ENCODE measurements at places on chromosomes 6 and 20. TPM values are rescaled to one million over a fixed set of nuclear protein-coding genes. Genes with fewer than 3 reads are reported as not detected.

- no peak for DNase-seq
These were observed 270.3 kb upstream of the ECI2 start for GRCh38 chr6:4405621-4406212.

DNA sequence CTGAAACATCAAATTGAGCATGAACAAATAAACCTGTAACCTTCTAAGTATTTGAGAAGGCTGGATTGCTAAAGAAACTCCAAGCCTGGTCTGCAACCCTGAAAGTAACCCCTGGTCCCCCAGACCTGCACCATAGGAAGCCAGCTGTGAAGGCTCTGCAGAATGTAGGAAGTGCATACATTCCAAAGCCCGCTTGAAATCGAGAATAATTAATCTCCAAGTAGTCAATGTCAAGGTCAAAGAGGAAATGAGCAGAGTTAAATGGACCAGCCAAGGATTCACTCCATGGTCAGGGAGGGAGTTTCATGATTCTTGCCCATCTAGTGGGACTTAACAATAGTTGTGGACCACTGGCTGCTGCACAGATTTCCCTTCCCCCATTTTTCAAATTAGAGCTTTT, 107.6 kb upstream of the RNF24 start:
- no peak for DNase-seq

DNA sequence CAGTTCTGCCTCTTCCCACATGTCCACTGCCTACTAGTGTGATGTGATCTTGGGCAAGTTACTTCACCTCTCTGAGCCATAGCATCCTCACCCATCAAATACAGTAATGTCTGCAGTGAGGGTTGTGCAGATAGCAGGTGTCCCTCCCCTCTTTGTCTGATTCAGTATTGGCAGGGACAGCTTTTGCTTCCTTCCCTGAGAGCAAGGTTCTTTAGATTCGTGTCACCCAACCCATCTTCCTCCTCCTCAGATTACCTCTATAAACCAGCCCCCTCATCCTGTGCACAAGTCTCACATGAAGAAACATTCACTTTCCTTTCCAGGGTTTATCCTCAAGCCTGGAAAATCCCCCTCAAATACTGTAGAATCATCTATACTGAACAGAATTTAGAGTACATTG, 15.4 kb downstream of the ACTR5 start:
- no peak for DNase-seq

GRCh38 chr6:136740050-136740974, 52.0 kb downstream of the MAP3K5 start:
- no peak for DNase-seq

GRCh38 chr6:16409531-16410441, 171.4 kb downstream of the GMPR start:
- peak; percentile 67 for DNase-seq

- no peak for DNase-seq
These were observed 436.1 kb downstream of the BTBD3 start for GRCh38 chr20:12353842-12354241.

DNA sequence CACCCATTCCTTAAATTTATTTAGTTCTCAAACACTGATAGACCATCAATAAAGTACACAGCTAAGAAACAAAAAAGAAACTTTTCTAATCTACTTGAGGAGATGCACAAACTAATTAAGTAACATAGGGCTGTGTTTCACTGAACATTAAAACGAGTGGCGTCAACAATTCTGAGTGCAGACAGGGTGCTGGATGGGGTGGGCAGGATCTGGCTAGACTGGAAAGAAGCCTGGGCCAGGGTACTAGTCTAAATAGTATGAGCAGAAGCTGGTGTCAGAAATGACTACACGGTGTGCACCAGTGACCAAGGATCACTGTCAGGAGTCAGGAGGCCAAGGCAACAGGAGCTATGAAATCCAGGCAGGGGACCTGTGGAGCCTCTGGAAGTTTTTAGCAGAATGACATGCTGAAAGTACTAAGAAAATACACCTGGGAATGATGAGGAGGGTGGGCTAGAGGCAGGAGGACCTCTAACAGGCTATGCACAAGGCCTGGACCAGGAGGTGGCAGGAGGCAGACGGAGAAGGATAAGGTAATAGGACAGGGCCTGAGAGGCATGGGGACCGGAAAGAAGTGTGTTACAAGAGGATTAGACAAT, 13.3 kb downstream of the ZBTB24 start:
- DNase-seq = no peak

DNA sequence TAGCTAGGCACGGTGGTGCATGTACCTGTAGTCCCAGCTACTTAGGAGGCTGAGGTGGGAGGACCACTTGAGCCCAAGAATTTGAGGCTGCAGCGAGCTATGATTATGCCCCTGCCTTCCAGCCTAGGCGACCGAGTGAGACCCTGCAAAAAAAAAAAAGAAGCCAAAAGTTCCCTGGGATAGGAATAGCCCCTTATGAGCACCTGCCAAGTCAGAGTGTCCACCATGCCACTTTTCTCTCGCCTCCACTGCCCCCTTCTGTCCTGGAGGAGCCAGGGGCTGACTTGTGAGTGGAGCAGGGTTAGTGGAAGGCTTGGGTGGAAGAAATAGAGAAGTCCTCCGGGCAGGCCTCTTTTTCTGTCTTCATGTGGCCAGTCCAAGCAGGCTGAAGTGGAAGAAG, 12.1 kb upstream of the DDX27 start:
- DNase-seq = no peak

DNA sequence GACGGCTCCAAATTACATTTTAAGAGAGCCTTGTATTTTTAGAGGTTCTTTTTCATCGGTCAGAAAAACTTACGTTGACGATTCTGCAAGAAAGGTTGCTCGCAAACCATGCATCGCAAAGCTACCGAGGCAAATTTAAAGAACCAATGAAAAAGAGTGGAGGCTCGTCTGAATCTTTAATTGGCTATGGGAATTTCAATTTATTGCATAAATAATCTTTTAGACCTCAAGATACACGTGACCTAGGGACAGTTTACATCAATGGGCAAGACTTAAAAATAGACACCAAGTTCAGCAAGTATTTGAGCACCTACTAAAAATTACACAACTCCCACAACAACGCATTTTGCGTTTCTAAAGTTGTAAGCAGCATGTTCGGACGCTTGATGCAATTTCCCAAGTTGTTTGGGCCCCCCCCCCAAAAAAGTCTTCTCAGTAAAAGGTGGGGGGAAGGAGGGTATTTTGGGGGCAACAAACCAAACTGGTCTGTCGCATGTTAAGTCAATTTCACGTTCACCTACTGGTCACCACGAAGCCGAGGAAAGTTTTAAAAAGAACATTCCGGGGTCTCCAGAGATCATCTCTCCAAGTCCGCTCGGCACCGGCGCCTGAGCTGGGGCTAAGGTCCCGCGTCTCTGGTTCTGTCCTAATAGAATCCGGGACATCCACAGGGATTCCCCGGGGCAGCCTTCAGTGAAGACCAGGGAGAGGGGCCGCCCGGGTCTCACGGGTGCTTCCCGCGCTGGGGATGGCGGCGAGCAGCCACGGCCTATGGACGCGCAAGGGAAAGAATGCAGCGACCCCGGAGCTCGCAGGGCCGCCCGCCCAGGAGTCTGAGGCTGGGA, 851 bp downstream of the SNX5 start:
- DNase-seq = peak; percentile 57

- DNase-seq = peak; percentile 92
These were observed 44.1 kb upstream of the ID1 start for GRCh38 chr20:31560746-31561598.

GRCh38 chr6:133995296-133995695, 42.3 kb downstream of the TBPL1 start:
- DNase-seq = no peak

- DNase-seq = no peak
These were observed 4.3 kb downstream of the CLVS2 start for GRCh38 chr6:123000244-123000770.

DNA sequence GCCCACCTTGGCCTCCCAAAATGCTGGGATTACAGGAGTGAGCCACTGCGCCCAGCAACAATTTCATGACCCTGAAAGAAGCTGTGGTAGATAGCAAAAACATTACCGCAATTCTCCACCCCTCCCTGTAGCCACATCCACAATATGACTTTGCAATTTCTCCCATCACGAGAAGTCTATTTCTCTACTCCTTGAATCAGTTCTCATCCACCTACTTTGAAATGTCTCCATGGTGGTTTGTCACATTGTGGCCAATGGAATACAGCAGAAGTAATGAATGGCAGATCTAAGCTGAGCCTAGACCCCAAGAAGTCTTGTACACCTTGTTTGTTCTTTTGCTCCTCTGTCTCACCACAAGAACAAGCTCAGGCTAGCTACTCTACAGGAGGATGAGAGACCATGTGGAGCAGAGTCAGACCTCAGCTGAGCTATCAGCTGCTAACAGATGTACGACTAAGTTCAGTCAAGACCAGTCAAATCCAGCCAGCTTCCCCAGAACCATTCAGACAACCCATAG, 6.3 kb downstream of the OXT start:
- no peak for DNase-seq

GRCh38 chr6:17200395-17200794, 80.8 kb upstream of the RBM24 start:
- DNase-seq = no peak

- DNase-seq = no peak
These were observed 18.6 kb upstream of the MYT1 start for GRCh38 chr20:64145458-64146300.

DNA sequence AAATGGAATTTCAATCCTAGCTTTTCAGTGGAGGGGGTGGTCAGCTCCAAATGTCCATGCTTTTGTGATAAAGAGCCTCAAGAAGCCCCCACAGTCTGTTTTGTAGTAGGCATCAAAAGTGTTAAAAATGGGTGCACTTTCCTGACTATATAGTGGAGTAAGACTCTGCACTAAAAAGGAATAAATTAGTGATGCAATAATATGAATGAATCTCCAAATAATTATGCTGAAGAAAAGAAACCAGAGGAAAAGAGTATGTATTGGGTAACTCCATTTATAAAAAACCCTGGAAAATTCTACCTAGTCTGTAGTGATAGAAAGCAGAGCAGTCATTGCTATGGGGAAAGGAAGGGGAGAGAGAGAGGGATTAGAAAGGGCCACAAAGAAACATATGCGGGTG, 310.4 kb upstream of the SUPT3H start:
- DNase-seq = no peak

- no peak for DNase-seq
These were observed 10.3 kb upstream of the VAPB start for GRCh38 chr20:58378704-58379103.

DNA sequence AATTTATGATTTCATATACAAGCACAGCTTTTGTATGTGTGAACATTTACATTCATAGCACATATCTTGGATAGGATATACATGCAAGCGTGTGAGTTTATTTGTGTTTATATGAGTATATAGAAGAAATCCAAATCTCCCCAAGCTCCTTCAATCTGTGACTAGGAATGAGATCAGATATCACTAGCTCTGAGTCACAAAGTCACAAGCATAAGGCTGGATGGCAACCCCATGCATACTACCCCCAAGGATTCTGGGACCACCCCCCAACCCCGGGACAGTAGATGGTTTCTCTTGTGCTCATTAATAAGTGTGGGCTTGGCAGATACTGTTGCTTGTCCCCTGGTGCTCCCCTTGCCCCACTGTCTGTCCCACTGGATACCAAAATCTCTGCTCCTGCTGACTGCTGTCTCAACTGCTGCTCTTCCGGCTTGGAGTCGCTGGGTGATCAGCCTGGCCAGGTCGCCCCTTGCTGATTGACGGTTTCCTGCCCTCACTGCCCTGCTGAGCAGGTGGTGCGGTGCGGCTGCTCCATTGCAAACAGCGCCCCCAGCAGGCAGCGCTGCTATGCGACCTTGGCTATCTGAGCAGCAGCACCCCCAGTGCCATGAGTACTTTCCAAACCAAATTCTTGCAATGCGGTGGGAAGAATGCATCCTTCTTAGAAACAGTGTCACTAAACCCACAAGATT, 279.4 kb downstream of the CD83 start:
- no peak for DNase-seq

- DNase-seq = no peak
These were observed 101.6 kb downstream of the DLL1 start for GRCh38 chr6:170189236-170189635.

DNA sequence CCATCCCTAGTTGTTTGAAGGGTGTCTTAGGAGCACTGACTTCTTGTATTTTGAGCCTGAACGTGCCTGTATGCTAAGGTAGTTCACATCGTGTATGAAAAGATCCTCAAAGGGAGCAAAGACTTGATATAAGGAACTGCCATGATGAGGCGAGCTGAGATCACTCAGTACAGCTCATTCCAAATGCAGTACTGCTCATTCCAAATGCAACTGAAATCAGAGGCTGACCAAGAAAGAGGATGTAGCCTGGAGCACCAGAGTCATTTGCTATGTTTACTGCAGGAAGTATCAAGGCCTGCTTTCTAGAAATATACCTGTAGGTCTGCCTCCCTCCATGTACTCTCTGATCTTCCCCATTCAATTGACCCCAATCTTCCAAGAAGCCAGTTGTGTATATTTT, 832.2 kb downstream of the EYS start:
- no peak for DNase-seq

DNA sequence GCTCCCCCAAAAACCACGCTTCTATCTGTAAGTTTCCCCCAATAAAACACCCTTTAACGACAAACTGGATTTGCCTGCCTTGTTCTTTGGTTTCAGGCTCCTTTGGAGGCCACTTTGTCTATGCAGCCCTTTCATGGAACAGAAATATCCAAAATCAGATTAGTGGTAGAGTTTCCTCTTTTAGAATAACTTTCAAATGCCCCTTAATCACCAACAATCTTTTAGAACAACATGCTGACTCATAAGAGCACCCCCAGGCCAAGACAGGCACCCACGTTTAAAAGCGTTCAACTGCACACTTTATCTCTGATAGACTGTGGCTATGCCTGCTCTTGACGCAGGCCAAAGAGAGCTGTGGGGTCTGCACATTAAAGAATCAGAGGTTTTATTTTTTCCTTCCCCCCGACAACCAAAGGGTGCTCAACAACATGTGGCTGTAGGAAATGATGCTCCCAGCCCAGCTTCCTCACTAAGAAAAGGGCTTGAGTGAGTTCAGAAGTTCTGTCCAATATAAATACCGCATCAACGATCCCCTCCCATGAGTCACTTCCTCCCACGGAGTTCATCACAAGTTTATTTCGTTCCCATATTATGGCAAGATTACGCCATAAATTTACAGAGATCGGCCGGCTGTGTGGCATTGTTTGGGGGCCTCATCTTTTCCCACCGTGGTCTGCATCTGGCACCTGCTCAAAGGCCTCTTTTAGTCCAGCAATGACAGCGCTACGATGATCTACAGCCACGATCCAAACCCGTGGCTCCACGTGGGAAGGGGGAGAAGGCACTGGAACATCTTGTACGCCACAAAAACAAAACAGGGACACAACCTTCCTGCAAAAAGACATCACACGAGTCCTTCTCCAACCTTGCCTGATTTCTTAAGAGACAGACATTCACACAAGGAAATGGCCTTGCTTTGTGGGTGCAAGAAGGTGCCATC, 88.8 kb upstream of the NFATC2 start:
- peak; percentile 100 for DNase-seq

- peak; percentile 64 for DNase-seq
These were observed 675 bp upstream of the TRERF1 start for GRCh38 chr6:42452171-42453030.

- DNase-seq = no peak
These were observed 220.9 kb downstream of the KIF16B start for GRCh38 chr20:16352321-16352720.

GRCh38 chr6:82779041-82779440, 286.6 kb downstream of the UBE3D start:
- DNase-seq = no peak

The IL17A gene
- not detected for polyA plus RNA-seq

The TMEM217 gene
- 15.8 TPM for polyA plus RNA-seq

The PHACTR1 gene
- polyA plus RNA-seq = 2.4 TPM

The TCP11 gene
- polyA plus RNA-seq = 0.18 TPM

The PIGT gene
- polyA plus RNA-seq = 143 TPM

The LPIN3 gene
- polyA plus RNA-seq = 2.5 TPM

The SOBP gene
- polyA plus RNA-seq = 0.30 TPM

The DPPA5 gene
- not detected for polyA plus RNA-seq

The CST2 gene
- polyA plus RNA-seq = not detected

The SYCP2L gene
- polyA plus RNA-seq = not detected

The ENTPD6 gene
- polyA plus RNA-seq = 86.3 TPM

The MDFI gene
- 74.1 TPM for polyA plus RNA-seq
